ENCODE measurements at places on chromosomes 11 and 22.
A peak's percentile ranks its signal among the peaks of the same experiment; 100 is the strongest.

- DNase-seq, result no peak
These were observed 25.8 kb downstream of the TPCN2 start for GRCh38 chr11:69074375-69075140.

DNA sequence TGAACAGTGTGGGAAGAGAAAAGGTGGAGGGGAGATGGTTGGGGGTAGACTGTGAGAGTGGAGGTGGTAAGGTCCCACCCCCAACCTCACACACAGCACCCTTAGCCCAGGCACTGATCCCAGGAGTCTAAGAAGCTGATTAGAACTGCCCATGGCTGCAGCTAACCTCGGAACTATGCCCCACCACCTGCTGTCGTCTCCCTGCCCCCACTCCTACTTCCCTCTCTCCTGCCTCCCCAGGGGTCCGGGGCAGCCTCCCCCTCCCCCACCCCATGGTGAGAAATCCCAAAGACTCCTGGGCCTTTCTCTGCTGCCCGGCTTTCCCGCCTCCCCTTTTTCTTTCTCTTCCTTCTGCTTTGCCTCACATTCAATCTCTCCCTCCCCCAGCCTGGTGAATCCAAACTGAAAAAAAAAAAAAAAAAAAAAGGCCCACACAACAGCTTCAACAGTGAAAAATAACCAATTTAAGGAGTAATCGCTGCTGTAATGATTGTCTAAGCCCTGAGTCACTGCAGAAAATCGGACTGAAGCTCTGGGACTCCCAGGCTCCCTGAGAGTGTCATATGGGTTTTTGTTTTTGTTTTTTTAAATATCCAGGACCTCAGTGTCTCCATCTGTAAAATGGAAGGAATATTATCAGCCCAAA lies 9.6 kb upstream of the TP53I11 start:
- no peak for DNase-seq

GRCh38 chr11:15716550-15716949 lies 601.8 kb downstream of the INSC start:
- no peak for DNase-seq

DNA sequence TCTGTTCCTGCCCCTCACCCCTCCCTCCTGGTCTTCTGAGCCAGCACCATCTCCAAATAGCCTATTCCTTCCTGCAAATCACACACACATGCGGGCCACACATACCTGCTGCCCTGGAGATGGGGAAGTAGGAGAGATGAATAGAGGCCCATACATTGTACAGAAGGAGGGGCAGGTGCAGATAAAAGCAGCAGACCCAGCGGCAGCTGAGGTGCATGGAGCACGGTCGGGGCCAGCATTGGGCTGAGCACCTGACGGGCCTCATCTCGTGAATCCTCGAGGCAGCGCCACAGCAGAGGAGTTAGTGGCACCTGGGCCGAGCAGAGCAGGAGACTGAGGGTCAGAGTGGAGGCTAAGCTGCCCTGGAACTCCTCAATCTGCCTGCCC lies 941.8 kb downstream of the BRD1 start:
- DNase-seq, result no peak

DNA sequence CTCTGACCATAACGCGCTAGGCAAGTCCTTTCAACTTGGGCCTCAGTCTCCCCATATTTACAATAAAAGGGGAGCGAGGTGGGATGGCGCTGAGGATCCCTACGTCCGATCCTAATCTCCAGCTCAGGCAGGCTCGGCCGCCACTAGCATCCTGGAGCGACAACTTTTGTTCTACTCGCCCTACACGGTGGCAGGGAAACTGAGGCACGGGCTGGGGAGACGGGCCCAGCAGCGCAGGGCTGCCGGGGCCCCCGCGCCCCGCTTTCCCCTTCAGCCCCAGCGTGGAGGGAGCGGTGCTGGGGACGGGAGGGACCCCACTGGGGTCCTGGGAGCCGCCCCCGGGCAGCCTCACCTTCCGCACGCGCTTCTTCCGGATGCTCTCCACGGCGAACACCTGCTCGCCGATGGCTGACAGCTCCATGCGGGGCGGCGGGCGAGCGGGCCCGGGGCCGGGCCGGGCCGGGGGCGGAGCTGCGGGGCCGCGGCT lies 413 bp downstream of the CBX7 start:
- DNase-seq, result no peak

GRCh38 chr11:64226507-64227051 lies 505 bp downstream of the NUDT22 start:
- peak; percentile 59 for DNase-seq

DNA sequence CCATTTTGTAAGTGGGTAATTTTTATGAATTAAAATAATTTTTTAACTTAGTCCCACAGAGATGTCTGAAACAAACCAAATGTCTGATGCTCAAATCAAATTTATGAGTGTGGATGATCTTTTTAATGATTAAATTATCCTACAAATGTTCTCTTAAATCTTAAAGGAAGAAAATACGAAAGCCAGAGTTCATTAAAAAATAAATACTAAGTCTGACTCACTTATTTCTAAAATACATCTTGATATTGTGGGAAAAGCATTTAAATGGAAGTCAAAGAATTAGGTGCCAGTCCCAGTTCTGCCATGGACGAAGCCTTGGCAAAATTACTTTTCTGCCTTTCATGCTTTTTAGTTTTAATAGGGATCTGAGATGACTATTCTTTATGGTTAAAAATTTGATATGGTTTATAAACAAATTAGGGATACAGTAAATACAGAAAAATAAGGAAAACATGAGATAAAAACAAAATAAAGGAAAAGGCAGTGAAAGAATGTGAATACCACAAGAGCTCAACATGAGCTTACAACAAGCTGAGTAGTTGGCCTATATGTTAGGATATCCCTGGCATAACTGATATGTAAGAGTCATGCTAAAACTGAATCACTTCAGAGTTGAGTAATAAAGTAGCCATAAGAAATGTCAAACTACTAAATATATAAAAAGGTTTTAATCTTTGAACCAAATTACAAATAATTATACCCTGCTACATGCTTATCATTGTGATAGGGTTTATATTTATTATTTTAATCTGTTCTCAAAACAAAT lies 9.2 kb downstream of the CCDC34 start:
- no peak for DNase-seq

DNA sequence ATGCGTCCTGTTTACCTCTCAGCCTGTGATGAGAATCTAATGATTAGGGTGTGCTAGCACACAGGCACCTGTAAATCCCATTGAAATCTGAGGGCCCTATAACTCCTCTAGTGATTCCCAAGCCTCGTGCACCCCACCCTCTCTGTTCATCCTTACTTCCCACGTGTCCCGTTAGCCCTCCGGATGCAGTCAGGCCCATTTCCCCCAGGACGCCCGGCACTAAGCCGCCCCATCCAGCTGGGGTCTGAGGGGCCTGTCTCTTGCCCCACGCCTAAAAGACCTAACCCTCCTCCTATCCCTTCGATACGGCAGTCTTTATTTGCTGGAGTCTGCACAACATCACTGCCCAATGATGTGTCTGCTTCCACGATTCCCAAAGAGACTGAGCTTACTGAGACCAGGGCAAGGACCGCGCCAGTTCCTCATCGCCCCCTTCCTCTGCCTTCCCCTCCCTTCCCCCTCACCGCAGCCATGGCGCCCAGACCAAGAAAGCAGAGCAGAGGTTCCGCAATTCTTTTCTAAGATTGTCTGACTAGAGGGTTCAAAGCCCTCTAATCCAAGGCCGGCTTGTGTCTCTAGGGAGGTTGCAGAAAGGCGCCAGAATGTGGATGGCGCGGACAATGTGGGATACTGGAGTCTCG lies 1.1 kb upstream of the FADS2 start:
- no peak for DNase-seq

GRCh38 chr11:6603287-6604080 lies at the start of the genes ILK and RRP8:
Gene ILK, plus strand, starts transcription at chr11:6603774. Its CDS starts 498 bp downstream, at chr11:6604272.
Gene RRP8, minus strand, starts transcription at chr11:6603616. Its CDS starts 114 bp downstream, at chr11:6603502.
- peak; percentile 93 for DNase-seq

GRCh38 chr11:22536071-22536470 lies 89.6 kb downstream of the FANCF start:
- DNase-seq, result no peak

GRCh38 chr22:47163481-47163855 lies 401.0 kb downstream of the TBC1D22A start:
- no peak for DNase-seq

DNA sequence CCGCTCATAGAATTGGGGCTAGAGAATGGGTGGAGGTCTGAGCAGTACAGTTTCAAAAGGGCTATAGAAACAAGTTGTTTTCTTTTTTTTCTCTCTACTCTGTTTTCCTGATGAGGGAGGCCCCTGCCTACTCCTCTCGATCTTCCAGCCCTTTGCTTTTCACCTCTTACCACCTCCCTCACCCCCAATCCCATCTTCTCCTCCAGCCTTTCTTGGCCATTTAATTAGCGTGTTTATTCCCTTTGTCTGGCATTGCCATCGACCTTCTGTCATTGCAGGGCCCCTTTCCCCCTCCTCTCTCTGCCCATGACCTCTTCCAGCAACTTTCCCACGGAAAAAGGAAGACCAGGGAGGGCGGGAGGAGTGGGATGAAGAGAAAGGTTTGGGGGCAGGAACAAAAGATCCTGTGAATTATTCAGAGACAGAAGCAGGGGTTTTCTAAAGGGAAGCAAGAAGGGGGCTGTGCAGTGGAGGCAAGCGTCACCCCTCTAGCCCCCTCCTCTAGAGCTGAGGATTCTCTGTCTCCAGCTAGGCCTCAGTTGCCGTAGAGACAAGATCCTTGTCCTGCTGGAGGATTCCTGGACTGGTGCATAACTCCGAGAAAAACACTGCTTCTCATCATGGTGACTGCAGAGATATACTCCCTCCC lies 12.9 kb downstream of the DTX4 start:
- DNase-seq, result no peak

GRCh38 chr11:95074792-95075563 lies 8.3 kb downstream of the SRSF8 start:
- DNase-seq, result no peak

- DNase-seq, result peak; percentile 60
These were observed 9.0 kb downstream of the SYN3 start for GRCh38 chr22:33049119-33049729.
